Stimulated activated CD4-positive, alpha-beta T cell treated with anti-CD3 and anti-CD28 coated beads, Interleukin-4, amount 100 ng/mL, for 48 hours (primary cell): ENCODE measurements at places on chromosomes 1 and 21.

DNA sequence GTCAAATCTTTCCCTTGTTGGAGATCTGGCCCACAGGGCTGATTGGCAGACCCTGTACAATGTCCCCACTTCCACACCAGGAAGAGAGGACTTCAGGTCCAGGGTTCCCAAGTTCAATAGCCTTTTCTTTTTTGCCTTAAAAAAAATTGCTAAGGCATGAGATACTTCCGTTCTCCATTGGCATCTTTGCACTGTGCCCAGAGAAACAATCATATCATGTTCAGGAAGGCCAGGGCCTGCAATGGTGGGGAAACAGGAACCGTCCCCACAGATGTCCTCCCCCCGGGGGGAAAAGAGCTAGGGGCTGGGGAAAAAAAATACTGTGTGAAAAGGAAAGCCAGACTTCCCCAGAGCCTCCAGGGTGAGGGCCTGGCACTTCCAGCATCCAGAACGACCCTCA, 24.6 kb upstream of the GJA8 start:
- DNase-seq: no peak

- DNase-seq: no peak
These were observed 89.2 kb downstream of the TTLL7 start for GRCh38 chr1:83909687-83910086.

- DNase-seq: no peak
These were observed 10.3 kb downstream of the DENND4B start for GRCh38 chr1:153936011-153936802.

DNA sequence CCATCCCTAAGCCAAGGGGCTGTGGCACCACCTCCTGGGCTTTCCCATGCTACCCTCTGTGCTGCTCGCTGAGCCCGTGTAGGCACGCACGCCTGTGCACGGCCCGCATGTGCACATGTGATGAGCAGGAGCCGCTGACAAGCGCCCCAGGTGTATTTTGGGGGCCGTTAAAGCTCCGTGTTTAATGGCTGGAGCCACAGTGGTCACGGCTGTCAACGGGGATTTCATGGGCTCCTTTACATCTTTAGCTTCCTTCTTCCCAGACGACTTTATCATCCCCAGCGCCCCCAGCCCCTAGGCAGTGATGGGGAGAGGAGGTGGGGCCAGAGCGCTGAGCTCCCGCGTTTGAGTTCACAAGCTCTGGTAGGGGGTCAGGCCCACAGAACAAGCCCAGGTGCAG, 11.7 kb upstream of the EPHA8 start:
- DNase-seq: no peak

GRCh38 chr1:7680207-7680954, 90.7 kb upstream of the VAMP3 start:
- peak; percentile 28 for DNase-seq

DNA sequence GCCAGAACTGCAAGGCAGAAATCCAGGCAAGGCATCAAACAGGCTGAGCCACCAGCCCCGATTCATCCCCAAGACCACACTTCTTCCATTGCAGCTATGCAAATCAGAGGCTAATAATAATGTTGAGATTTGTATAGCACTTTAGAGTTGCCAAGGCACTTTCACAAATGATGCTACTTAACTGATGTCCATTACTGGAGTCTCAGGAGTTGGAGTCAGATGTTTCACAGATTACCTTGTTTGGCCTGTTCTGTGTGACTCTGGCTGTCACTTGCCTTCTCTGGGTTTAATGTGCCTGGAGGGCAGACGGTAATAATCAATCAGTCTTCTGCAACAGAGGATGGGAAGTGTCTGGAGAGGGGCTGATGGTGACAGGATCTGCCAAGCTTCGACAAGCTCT, 40.8 kb upstream of the MPZL1 start:
- no peak for DNase-seq

DNA sequence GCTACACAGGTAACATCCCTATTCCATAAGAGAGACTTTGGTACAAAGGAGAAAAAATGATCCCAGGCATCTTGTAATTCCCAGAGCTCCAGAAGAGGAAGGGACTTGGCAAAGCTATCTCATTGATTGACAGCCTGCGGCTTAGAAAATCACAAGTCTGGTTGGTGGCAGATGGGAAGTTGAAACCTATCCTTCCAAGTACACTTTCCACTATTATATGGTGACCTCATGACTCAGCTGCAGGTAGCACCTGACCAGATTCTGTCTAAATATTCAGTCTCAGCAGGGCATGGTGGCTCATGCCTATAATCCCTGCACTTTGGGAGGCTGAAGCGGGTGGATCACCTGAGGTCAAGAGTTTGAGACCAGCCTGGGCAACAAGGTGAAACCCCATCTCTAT, 89.9 kb downstream of the TIAM1 start:
- no peak for DNase-seq

DNA sequence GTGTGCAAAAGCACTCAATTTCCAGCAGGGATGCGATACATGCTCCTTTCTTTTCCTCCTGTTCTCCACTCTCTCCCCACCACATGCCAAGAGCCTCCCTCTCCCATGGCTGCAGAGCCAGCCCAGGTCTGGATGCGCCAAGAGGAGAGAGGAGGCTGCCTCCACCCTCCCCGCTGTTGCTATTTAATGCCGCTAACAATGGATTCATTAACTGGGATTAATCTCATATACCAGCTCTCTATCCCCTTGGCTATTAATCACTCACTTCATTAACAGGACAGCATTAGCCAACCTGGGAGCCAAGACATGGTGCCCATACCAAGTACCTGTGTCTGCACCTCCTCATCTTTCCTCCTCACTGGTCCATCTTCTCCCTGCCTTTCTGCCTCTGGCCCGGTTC, 49.1 kb upstream of the SCMH1 start:
- DNase-seq: no peak

DNA sequence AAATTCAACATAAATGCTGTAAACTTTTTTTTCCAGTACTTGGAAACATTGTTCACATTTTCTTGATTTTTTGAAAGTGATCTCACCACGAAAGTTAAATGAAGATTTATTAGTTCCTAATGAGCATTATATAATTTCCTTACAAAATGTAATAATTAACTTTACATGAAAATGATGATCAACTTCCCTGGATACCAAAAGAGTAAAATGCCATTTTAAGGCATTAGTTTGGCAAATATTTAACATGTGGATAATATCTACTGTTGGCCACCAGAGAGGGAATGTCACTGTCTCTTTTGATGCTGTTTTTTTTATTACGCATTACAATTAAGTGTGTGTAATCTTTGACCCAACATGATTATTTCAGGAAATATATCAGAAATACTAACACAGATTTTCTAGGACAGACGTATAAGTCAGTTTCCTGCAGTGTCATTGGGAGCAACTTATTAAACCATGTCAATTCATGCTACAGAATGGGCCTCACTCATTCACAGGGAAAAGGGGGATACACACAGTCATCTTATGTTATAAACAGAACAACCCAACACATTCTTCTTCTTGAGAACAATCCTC, 903.9 kb upstream of the ADGRL2 start:
- no peak for DNase-seq

GRCh38 chr1:48677306-48678287, 99.1 kb downstream of the BEND5 start:
- DNase-seq: peak; percentile 28

DNA sequence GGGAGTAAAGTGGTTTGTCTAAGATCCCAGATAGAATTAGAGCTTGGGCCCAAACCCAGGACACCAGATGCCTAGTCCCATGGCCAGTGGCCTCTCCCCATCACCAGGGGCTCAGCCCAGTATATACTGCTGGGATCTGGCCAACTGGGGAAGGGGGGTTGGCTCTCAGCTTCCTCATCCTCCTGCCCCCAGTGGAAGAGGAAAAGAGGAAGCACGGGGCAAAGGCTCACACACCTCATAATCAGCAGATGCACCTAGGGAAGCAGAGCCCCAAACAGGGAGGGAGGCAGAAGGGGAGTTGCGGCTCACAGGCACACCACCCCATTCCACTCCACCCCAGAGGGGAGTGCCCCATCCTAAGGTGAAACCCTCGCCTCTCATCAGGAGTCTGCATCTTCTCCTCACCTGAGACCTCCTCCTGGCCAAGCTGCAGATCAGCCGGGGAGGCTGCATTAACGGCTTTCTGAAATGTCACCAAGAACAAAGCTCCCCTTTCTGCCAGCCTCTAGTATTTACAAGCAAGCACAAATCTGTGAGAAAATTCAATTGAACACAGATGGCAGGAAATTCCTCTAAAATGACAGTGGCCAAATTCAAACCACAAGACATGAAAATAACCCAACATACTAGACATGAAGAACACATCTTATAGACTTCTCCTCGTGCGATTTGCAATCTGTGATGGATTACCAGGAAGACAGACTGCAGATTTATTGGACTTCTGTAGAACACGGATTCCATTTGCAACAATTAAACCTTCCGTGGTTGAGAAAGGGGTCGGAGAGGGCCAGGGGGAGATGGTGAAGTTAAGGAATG, 82.8 kb downstream of the GLIS1 start:
- no peak for DNase-seq

- no peak for DNase-seq
These were observed 80.2 kb upstream of the CHODL start for GRCh38 chr21:18164483-18164882.

GRCh38 chr1:204461331-204462228, 33.0 kb downstream of the PIK3C2B start:
- no peak for DNase-seq

GRCh38 chr1:226327761-226328162, 18.8 kb upstream of the LIN9 start:
- DNase-seq: no peak

DNA sequence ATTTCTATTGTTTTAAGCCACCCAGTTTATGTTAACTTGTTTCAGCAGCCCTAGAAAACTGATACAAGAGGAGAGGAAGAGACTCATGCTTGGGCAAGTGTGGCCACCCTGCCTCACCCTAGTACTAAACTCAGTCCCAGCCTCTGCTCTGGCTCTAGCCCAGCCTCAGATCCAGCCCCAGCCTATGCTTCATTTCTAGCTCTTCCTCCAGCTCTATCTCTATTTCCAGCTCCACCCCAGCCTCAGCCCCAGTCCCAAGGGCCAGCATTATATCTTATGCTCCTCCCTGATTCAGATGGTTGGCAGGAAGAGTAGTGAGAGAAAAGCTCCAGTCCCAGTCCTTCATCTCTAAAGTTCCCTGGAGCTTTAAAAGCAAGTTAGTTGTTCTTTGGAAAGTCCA, 535.5 kb downstream of the PTPRC start:
- no peak for DNase-seq

GRCh38 chr1:8516793-8517556, 199.1 kb downstream of the SLC45A1 start:
- DNase-seq: no peak

- DNase-seq: no peak
These were observed 3.9 kb downstream of the TACSTD2 start for GRCh38 chr1:58573138-58573537.

- no peak for DNase-seq
These were observed 63.3 kb downstream of the CAMSAP2 start for GRCh38 chr1:200802042-200802441.

DNA sequence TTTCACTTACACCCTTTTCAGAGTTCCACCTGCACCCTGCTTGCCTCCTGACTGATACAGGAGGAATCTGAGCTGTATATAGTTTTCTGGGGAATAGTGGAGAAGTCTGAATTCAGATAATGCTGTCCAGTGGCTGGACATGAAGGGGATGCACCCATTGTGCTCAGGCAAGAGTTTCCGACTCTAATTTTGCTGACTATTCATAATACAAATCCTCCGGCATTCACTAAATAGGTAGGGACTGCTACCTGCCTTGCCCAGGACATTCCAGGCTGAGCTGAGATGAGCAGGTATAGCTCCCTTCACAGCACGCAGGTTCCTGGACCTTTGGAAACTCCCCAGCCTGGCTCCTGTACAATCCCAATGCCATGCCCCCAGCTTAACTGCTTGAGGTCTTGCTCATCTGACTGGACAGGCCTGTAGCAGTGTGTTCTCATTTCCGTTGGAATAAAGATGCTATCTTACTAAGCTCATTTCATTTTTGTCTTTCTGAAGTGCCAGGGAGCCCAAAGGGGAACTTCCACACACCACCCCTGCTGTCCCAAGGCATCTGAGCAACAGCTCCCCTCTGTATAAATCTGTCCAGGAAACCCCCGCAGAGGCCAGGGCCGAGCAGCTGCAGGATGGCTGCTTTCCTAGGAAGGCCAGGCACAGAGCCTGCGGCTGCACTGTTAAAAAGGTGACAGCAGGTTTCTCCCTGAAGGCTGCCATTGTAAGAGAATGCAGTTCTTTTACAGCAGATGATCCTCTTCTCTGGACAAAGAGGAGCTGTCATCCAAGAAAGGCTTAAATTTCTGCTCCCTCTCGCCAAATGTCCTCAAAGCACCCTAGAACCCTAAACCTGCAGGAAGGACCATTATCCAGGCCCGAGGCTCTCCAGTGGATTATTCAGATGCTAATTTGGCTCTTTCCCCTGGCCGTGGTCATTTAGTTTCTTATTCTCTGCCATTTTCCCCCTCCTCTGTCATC, 21.7 kb upstream of the VASH2 start:
- DNase-seq: no peak

DNA sequence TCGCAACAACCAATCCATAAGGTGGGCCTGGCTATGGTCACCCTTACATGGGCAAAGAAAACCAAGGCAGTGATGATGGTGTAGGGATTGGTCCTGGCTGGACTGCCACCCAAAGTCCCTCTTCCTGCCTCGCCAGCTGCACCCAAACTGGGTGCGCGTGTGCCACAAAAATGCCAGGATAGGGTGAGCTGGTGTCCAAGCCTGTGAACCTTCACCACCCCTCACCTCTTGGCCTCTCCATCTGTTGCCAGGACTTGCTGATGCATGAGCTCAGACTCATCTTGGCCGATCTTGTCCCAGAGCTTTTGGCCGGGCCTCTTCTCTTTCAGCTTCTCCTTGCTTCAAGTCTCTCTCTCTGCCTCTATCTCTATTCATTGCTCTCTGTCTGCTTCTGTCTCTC, 41.8 kb downstream of the FOXD2 start:
- DNase-seq: no peak

DNA sequence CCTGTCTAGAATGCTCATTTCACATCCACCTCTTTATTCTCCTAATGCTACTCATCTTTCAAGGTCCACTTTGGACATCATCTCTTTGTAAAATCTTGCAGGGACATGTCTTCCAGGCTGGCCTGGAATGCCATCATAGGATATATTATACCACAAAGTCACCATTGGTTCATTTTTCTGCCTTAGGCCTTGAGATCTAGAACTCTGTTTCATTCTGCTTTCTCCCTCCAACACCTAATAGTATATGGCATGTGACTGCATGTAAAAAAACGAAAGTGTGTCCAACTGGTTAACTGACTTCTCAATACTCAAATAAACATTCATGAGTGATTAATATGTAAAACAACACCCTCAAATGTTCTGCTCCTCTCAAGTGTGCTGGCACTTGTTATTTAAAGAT, 84.1 kb downstream of the RGS2 start:
- no peak for DNase-seq

- no peak for DNase-seq
These were observed 426.7 kb downstream of the NPHP4 start for GRCh38 chr1:5565281-5566125.

DNA sequence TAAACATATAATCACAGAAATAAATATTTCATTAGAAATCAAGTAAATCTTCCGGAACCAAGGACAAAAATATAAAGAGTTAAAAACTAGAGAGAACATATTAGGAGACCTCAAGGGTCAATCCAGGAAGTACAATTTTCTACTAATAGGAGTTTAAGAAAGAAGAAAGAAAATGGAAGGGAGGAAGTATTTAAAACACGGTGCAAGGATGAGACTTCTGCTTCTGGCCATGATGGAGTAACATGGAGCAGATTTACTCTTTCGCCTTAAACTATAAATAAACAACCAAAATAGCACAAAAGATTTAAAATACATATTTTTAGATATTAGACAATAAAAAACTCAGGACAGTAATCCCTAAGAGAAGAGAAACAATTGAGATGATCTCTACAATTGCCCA, 12.6 kb upstream of the IFNAR1 start:
- no peak for DNase-seq
